ENCODE measurements at places on chromosomes 2 and 18.

DNA sequence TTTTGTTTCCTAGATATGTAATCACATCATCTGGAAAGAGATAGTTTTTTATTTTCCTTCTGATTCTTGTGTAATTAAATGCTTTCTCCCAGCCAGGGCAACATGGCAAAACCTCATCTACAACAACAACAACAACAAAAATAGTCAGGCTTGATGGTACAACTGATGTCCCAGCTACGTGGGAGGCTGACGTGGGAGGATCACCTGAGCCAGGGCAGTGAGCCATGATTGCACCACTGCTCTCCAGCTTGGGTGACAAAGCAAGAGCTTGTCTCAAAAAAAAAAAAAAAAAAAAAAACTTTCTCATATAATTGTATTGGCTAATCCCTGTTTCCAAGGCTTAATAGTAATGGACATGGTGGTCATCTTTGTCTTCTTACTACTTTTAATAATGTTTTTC, 26.4 kb upstream of the PGAP1 start:
- no peak for DNase-seq

GRCh38 chr2:104538077-104538476, 315.8 kb upstream of the POU3F3 start:
- no peak for DNase-seq

DNA sequence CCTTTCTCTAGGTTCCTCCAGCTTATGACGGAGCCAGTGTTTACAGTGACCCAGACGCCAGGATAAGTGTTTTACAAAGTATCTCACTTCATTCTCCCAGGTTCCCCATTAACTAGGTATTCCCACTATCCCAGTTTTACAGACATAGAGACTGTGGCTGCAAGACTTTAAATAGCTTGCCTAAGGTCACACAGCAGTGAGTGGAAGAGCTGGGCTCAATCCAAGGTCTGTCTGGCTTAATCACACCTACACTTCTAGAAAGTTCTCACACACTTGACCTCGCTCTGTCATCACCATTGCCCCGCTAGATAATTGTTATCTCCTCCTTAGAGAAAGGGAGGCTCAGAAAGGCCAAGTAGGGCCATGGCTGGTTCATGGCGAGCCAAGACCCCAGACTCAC, 110.2 kb downstream of the ANTXR1 start:
- no peak for DNase-seq

- DNase-seq: no peak
These were observed 3.5 kb downstream of the RHOB start for GRCh38 chr2:20450201-20450999.

- no peak for DNase-seq
These were observed 72.6 kb downstream of the EMX1 start for GRCh38 chr2:72989770-72990556.

DNA sequence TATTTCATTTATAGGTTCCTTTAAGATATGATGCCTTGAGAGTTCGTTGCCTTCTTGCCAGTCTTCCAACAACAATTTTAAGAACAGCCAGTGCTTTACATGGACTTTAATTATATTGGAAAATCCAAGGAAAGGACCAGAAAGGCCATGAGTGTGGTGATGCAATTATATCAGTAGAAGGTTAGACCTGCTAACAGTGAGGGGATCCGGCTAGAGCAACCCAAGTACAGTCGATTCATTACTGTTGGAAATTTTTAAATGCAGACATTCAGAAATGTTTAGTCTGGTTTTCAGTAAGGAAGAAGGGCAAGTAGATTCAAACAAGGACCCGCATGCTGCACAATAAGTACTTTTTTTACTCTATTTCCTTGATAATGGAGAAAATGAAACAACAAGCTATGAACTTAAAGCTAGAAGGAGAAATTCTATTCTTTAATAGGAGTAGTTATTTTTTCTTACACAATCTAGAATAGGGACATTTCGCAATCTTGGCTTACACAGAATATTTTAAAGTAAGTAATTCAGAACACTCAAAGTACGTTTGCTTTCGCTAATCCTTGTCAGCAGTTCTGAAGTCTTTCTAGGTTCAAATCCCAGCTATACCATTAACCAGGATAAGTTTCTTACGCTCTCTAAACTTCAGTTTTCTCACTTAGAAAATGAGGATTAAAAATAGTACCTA, 405.5 kb downstream of the MEIS1 start:
- DNase-seq: peak; percentile 1

DNA sequence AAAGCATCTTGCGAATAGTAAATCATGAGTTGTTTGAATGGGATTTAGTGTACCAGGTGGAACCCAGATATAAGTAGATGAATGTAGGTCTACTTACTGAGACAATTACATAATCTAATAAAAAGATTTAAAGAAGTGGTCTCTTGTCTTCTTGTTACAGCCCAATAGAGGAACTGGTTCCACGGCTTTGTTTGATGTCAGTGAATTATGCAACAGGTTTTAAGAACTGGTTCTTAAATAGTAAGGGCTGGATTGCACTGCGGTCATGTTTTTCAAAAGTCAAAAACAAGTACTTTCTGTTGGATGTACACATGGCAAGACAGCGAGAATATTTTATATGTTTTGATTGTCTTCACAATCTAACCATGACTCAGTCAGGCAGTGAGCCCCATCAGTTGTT, 15.4 kb upstream of the SLC9A2 start:
- DNase-seq: peak; percentile 87

- DNase-seq: no peak
These were observed 3.5 kb downstream of the CAPN14 start for GRCh38 chr2:31213601-31214443.

DNA sequence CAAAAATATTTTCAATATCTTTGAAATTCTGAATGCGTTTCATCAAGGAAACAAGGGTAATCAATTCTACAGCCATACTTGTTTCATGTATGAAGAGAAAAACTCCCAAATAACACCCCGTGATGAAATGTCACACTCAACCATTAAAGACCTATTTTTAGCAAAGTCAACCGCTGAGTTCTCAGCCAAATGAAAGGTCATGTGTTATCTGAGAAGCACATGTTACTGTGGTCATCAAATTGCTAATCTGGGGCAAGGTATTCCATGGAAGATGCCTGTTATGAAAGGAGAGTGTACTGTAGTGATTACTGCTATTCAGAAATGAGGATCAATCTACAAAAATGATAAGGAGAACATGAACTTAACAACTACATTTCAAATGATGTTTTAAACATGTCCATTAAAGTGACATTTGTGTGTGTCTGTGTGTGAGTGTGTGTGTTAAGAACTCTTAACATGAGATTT, 126.7 kb downstream of the BCL2 start:
- DNase-seq: no peak

- DNase-seq: no peak
These were observed 36.5 kb downstream of the CNGA3 start for GRCh38 chr2:98382739-98383138.

GRCh38 chr18:32257084-32257785, 67.4 kb downstream of the MEP1B start:
- no peak for DNase-seq

- DNase-seq: no peak
These were observed 234.3 kb upstream of the LYPD1 start for GRCh38 chr2:132904142-132904842.

GRCh38 chr18:59343926-59344325, 15.1 kb downstream of the LMAN1 start:
- no peak for DNase-seq

DNA sequence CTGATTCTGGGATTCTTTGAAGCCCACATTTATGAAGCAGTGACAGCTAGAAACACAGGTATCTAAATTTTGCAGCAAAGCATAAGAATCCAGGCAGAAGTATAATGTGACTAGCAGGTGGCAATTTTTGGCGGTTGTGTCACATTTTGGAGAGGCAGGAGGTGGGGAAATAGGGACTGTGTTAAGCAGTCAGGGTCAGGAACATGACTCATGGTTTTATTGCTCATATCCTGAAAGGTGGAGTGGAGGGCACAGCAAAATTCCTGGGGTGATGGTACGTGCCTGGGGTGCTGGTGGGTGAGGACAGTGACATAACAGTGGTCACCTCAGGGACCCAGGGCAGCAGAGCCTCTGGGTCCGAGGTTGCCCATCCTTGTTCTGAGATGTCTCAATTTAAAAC, 63.5 kb upstream of the TTN start:
- no peak for DNase-seq

- no peak for DNase-seq
These were observed 5.6 kb downstream of the ACSL3 start for GRCh38 chr2:222866358-222866960.

DNA sequence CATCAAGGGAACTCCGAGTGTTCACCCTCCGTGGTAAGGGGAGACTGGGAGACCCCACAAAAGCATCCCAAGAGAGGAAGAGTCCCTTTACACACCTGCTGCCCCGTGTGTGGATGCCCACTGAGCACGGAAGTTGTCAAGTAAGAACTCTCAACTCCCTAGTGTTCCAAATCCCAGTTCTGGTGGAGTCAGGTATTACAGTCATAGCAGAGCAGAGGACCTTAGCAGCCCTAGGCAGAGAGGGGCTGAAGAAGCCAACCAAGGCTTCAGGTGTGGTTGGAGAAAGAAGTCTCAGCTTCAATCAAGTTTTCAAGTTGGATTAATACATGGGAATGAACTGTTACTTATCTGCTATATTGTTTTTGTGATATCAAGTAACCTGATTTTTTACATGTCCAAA, 512.5 kb downstream of the RNF144A start:
- DNase-seq: no peak

DNA sequence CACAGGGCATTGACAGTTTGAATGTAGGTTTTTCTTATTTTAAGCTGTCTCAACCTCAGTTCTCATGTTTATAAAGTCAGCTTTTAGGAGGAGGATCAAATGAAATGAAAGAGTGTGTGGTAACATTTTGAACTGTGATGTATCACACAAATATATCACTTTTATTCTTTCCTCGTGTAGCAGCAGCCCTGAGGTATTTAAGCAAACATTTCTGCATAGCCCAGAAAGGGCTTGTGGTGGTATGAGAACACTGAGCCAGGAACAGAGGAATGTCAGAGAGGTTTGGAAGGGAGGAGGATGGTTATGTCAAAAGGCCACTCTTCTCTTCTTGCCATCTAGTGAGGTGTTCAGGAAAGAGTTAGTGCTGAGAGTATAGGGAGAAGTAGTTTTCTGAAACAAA, 150.2 kb downstream of the PARD3B start:
- no peak for DNase-seq

DNA sequence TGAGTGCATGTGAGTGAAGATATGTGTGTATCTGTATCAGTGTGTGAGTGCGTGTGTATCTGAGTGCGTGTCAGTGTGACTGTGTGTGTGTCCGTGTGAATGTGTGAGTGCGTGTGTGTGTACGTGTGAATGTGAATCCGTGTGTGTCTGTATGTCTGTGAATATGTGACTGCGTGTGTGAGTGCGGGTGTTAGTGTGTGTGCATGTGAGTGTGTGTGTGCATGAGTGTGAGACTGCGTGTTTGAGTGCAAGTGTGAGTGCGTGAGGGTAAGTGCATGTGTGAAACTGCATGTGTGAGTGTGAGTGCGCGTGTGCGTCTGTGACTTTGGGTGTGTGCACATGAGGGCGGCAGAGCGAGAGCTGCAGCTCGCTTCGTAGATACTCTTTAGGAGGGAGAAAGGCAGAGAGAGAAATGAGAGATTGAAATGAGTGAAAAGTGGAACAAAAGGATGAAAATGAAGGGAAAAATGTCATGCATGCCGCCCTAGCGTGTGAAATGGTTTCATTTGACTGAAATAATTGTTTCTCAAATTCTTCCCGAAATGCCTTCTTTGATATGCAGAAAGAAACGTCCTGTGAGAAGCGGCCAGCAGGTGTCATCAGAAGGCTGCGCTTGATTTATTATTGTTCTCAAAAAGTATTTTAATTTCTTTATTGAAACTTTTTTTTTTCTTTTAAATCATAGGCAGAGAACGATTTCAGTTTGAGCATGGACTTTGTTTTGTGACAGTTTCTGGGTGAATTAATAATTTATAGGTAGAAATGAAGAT, 25.6 kb downstream of the ZNF407 start:
- no peak for DNase-seq

DNA sequence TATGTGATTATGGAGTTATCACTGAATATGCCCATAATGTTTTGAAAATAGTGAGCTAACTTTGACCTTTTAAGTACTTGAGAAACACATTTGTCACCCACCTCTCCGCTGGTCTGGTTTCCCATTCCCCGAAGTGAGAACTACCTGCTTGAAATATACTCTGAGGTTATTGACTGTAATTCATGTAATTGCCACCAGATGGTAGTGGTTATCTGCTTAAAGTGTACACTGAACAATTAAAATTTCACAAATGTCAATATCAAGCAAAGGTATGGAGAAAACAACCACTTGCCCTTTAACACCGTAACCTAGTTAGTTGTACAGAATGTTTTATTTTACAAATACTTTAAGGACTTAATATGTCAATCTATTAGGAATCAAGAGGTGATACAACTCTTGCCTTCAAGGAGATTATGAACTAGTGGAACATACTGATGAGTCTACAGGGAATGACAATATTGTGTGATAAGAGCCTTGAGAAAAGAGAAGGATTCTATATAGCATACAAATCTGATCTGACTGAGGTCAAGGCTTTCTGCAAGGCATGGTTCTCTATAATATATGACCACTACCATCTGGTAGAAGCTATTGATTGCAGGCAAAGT, 316.8 kb upstream of the KCNH7 start:
- peak; percentile 40 for DNase-seq

DNA sequence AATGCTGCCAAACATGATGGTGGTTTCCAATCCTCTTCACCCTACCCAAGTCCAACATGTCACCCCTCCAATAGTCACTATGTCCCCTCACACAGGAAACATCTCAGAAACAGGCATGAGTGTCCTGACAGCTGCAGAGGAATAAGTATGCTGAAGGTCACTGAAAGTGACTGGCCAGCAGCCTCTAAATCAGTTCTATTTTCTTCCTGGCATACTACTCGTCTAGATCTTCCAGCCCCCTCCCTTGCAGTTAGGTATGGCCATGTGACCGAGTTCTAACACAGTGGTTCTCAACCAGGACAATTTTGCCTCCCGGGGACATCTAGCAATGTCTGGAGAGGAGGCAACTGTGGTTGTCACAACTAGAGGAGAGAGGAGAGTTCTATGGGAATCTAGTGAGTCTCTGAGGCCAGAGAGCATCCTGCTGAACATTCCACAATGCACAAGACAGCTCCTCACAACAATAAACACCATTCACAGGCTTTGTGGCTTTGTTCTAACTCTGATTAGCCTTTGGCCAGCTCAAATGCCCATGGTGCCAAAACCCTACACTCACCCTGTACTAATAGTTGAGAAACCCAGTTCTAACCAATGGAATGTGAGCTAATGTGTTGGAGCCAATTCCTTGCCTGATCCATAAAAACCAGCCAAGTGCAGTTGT, 12.6 kb upstream of the ID2 start:
- DNase-seq: no peak

GRCh38 chr18:74604361-74604760, 6.7 kb downstream of the ZNF407 start:
- no peak for DNase-seq

DNA sequence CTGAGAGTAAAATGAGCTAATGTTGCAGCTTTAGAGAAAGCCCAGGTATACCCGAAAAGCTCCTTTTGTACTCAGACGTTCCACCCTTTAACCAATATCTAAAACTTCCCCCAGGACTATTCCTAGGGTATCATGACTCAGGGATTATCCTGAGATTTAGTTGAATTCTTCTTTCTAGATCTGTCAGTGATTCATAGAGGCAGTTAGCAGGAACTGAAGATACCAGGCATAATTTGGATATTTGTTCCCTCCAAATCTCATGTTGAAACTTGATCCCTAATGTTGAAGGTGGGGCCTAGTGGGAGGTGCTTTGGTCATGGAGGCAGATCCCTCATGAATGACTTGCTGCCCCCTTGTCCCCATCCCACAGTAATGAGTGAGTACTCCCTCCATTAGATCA, 161.2 kb upstream of the LRP1B start:
- no peak for DNase-seq

GRCh38 chr2:99935662-99936061, 206.7 kb downstream of the AFF3 start:
- DNase-seq: no peak
